BJ (cell line): ENCODE measurements at places on chromosomes 5 and 9.

- no peak for DNase-seq
Measured at GRCh38 chr9:5195463-5195862, 10.0 kb upstream of the INSL6 start.

- no peak for DNase-seq
Measured at GRCh38 chr5:167709625-167710024, 581.8 kb upstream of the WWC1 start.

DNA sequence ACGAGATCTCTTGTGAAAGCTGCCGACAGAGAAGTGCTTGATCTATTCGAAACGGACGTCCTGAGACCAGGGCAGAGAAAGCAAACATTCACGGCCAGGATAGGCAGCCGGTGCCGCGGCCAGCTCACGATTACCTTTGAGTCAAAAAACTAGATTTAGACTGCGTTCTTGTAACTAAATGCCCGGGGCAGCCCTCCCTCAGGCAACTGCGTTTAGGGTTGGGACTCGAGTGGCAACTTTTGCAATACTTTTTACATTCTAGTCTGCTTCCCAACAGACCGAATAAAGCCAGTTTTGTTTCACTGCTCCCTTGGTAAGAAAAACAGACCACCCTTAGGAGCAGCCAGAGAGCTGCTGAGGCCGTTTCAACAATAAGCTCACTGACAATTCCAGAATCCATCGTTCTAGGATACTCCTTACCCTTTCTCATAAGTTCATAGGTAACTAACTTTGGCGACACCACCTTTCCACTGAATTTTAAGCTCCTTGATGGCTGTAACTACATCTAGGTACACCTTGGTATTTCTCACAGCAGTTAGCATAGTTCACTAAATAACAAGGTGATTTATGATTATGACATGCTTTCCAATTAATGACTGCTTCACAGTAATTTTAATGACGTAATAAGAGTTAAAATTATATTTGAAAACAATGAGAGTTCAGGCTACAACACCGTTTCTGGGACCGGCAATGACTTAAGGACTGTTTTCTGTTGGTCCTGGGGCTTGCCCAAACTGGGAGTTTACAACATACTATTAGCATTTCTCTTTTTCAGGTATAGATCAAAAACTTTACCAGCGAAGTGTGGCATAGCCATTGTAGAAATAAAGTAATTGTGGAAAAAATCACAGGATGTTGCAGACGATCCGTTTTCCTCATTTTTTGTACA lies 899 bp upstream of the RAPGEF6 start:
- no peak for DNase-seq

DNA sequence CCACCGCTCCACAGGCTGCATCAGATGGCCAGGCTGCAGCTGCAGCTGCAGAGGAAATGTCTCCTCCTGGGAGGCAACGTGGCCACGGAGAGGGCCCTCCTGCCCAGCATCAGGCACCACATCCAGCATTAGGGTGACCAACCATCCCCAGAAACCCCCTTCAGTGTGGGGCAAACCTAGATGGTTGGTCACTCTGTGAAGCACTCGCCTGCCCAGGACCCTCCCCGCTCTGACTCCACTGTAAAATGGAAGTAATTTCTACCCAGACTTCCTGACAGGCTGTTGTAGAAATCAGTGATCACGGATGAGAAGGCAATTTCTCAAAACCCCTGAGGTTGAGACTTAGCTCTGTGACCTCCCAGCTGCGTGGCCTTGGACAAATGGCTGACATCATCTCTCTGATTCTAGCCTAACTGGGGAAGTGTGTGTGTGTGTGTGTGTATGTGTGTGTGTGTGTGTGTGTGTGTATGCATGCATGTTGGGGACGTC lies 31.6 kb downstream of the B4GALT1 start:
- DNase-seq: no peak

DNA sequence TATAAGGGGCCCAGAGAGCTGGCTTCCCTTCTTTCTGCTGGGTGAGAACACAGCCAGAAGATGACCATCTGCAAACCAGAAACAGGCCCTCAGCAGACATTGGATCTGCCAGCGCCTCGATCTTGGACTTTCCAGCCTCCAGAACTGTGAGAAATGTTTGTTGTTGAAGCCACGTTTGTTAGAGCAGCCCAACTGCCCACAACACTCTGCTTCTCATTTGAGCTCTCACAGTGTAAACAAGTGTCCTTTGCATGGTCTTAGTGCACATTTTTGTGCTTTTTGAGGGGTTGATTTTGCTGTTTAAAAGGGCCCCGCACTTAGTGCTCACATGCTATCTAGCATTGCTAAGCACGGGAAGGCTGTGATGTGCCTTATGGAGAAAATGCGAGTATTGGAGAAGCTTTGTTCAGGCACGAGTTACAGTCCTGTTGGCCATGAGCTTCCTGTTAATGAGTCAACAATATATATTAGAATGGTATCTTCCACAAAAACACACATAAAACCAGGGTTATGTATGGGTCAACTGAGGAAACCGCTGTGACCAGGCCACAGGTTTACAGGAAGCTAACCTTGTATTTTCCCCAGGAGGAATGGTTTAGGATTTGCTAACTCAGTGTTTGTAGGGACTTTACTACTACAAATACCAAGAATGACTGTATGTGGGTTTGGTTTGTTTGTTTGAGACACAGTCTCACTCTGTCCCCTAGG lies 11.9 kb downstream of the CMBL start:
- no peak for DNase-seq

- DNase-seq: no peak
Measured at GRCh38 chr9:86262492-86262891, 3.0 kb upstream of the C9orf153 start.
